Activated B cell treated with CpG ODN at 0.5 μM for 24 hours (primary cell): ENCODE measurements at places on chromosomes 4 and X.

DNA sequence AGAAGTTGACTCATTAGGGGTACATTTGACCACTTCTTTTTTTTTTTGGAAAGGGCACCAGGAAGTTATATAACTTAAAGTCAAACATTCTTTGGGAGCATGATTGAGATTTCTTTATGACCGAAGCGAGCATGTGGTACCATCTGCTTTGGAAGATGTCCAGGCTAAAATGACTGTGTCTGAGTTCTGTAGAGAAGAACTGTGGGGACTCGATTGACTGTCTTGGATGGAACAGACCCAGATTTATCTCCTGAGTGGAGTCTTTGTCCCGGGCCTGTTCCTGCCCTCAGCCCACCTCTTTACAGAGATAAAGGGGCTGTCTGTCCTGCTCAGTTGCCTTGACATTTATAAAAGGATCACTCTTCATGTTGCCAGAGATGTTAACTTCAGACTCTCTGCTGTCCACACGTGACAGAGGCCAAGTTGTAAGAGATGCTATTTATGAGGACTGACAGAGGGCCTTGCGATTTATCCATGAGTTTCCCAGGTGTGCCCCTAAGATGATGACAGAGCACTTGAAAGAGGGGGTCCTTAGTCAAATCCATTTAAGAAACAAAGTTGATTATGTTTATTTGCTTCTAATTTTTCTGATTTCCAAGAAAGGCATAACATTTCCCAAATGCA, 16.8 kb downstream of the SMIM20 start:
- no peaks in the 10 kb centered on the region for H3K4me1 ChIP-seq
- H3K4me3 ChIP-seq: no peak overlapping the region
- H3K27me3 ChIP-seq: no peaks in the 10 kb centered on the region
- H3K27ac ChIP-seq: no peak overlapping the region

- H3K36me3 ChIP-seq: no peaks in the 10 kb centered on the region
- DNase-seq: no peak
- H3K4me3 ChIP-seq: no peak overlapping the region
- H3K27ac ChIP-seq: no peak overlapping the region
- H3K27me3 ChIP-seq: peaks cover under 1% of the 10 kb centered on the region
Measured at GRCh38 chr4:128459547-128459946, 171.9 kb upstream of the PGRMC2 start.

DNA sequence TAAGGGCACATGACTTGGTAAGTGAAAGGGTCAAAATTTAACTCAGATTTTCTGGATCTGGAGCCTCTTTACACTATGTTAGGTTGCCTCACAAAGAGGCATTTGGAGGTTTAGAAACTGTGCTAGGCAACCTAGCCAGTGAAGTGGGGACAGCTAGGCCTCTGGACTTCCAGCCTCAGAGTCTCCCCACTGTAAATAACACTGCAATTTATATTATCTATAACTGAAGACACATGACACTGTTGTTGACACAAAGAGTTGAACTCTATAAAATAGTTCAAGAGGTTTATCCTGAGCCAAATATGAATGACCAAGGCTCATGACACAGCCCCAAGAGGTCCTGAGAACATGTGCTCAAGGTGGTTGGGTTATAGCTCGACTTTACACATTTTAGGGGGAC, 74.9 kb upstream of the IQCM start:
- no peaks in the 10 kb centered on the region for H3K36me3 ChIP-seq
- no peak for DNase-seq
- H3K4me3 ChIP-seq: no peak overlapping the region
- H3K27me3 ChIP-seq: no peaks in the 10 kb centered on the region

GRCh38 chrX:129360175-129360574, 163.1 kb downstream of the SMARCA1 start:
- no peaks in the 10 kb centered on the region for H3K36me3 ChIP-seq
- no peaks in the 10 kb centered on the region for H3K4me1 ChIP-seq
- no peak overlapping the region for H3K4me3 ChIP-seq

GRCh38 chrX:19549838-19550237, 34.5 kb upstream of the MAP3K15 start:
- no peak overlapping the region for H3K4me3 ChIP-seq
- no peaks in the 10 kb centered on the region for H3K4me1 ChIP-seq
- H3K27ac ChIP-seq: no peak overlapping the region
- no peak for DNase-seq
- no peaks in the 10 kb centered on the region for H3K27me3 ChIP-seq

DNA sequence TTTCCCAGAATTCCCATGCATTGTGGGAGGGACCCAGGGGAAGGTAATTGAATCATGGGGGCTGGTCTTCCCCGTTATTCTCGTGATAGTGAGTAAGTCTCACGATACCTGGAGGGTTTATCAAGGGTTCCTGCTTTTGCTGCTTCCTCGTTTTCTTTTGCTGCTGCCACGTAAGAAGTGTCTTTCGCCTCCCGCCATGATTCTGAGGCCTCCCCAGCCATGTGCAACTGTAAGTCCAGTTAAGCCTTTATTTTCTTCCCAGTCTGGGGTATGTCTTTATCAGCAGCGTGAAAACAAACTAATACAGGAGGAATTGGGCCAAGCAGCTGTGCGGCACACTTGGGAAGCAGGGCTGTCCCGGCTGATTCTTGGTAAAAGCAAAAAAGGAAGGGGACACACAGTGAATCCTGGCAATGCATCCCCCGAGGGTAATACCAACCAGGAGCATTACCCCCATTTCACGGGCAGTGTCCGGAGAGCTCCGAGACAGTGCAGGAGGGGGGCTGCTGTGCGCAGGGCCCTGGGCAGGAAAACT, 185.7 kb downstream of the AFAP1 start:
- no peaks in the 10 kb centered on the region for H3K36me3 ChIP-seq
- H3K4me1 ChIP-seq: no peaks in the 10 kb centered on the region
- DNase-seq: no peak
- H3K4me3 ChIP-seq: no peak overlapping the region
- peaks cover 4% of the 10 kb centered on the region for H3K27me3 ChIP-seq
- no peak overlapping the region for H3K27ac ChIP-seq

DNA sequence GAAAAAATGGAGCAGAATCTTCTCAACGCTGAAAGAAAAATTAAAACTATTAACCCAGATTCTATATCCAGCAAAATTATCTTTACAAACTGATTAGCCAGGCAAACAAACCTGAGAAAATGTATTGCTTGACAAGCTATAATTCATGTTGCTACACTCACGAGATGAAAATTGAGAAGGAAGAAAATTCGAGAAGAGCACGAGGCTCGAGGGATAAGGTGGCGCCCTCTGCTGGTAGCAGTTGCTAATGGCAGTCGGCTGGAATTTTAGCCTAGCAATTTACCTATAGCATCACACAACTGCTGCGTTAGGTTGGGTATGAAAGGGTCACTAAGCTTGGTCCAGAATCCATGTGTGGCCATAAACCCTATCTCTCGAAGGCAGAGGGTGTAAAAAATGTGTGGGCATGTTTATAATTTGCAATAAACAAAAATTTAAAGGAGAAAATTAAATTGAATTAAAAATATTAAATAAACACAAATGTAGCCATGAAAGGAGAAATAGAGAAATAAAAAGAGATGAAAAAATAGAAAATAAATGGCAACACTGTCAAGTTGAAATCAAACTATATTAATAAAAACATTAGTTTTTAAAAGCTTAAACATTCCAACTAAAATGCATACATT, 126.6 kb downstream of the PPP4R3C start:
- no peak overlapping the region for H3K4me3 ChIP-seq
- H3K27me3 ChIP-seq: no peaks in the 10 kb centered on the region
- no peak for DNase-seq
- H3K27ac ChIP-seq: no peak overlapping the region
- H3K36me3 ChIP-seq: no peaks in the 10 kb centered on the region

DNA sequence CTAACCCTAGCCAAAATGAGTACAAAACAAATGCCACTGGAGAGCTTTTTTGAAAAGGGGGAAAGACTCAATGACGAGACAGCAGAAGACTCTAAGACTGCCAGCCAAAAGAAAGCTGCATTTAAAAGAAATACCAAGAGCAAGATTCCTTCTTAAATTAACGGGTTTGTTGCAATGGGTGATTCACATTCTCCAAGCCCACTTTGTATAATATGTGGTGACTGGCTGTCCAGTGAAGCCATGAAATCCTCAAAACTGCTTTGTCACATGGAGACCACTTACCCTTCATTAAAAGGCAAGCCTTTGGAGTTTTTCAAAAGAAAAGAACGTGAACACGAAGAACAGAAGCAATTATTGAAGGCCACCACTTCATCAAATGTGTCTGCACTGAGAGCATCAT, 68.2 kb downstream of the MRPL1 start:
- no peak overlapping the region for H3K4me3 ChIP-seq
- no peak for DNase-seq
- H3K27me3 ChIP-seq: no peaks in the 10 kb centered on the region
- H3K4me1 ChIP-seq: no peaks in the 10 kb centered on the region
- peaks cover 49% of the 10 kb centered on the region for H3K36me3 ChIP-seq
- H3K27ac ChIP-seq: no peak overlapping the region

GRCh38 chrX:14729058-14729457, 143.8 kb downstream of the FANCB start:
- no peak for DNase-seq
- no peaks in the 10 kb centered on the region for H3K27me3 ChIP-seq
- no peaks in the 10 kb centered on the region for H3K36me3 ChIP-seq
- H3K4me3 ChIP-seq: no peak overlapping the region

GRCh38 chr4:99131378-99131777, 12.7 kb downstream of the ADH4 start:
- no peak overlapping the region for H3K27ac ChIP-seq
- no peak for DNase-seq
- H3K4me3 ChIP-seq: no peak overlapping the region
- no peaks in the 10 kb centered on the region for H3K4me1 ChIP-seq

DNA sequence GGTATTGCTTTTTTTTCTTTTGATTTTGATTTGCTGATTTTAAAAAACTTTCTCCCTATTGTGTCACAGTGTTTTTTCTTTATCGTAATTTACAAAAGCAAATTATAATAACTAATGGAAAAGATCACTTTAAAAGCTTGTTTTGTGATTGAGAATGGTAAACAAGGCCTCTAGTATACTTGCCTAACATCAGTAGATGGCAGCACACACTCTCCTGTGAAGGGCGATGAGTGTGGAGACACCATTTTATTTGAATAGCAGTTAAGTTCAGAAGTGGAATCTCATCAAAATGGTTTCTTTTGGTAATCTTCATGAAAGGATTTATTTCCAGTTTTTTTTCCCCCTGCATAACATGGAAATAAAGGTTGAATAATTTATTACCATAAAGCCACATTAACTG, 72.3 kb downstream of the PAK3 start:
- no peaks in the 10 kb centered on the region for H3K36me3 ChIP-seq
- H3K4me1 ChIP-seq: no peaks in the 10 kb centered on the region
- no peak overlapping the region for H3K4me3 ChIP-seq
- no peak for DNase-seq
- H3K27ac ChIP-seq: no peak overlapping the region

DNA sequence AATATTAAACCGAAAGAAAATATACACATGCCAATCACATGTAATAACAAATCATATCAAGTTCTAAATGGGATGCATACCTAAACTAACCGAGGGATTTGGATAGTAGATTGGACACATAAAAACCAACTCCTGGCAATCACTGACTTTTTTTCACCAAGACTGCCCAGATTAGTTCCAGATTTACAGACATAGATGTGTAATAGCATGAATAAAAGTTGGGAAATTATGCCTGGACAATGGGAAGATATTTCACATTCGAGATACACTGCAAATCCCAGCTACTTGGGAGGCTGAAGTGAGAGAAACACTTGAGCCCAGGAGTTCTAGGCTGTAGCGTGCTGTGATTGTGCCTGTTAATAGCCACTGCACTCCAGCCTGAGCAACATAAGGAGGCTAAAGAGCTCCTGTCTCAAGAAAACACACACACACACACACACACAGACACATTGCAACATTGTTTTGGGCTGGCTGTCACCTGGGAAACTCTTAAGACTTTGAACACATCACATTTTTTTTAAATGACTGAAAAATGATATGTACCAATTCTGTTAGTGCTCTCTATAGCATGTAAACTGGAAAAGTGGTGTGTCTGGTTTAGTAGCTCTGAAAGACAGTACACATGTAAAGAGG, 5.7 kb downstream of the RAB40A start:
- no peak for DNase-seq
- no peaks in the 10 kb centered on the region for H3K36me3 ChIP-seq
- H3K27ac ChIP-seq: no peak overlapping the region
- no peaks in the 10 kb centered on the region for H3K4me1 ChIP-seq
- H3K27me3 ChIP-seq: no peaks in the 10 kb centered on the region
- H3K4me3 ChIP-seq: no peak overlapping the region

DNA sequence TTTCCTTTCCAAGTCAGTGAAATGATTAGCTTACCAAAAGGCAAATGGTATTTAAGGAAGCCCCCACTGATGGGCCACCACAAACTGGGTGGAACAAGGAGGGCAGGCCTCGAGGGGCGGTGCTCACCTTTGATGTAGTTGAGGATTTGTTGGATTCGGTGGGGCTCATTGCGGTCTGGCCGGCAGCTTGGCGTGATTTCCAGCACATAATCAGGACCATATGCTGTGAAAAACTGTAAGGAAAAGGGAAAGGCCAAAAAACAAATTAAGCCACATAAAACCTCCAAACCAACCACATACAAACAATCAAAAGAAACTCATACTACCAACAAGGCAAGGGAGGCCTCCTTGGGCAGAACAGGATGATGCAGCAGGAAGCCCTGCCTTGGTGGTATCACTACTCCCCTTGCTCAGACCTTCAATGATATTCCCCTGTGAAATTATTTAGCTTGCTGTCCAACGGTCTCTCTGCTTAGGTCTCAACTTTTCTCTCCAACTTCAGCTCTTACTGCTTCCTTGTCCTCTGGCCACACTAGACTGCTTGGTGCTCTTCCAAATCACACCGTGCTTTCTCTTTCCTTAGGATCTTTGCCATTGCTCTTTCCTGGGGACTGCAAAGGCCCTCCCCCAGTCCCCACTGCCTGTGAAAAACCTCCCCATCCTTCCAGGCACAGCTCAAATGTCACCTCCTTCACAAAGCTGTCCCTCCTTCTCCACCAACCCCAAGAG, 46.1 kb upstream of the CITED1 start:
- no peaks in the 10 kb centered on the region for H3K27me3 ChIP-seq
- DNase-seq: no peak
- no peak overlapping the region for H3K27ac ChIP-seq
- no peaks in the 10 kb centered on the region for H3K4me1 ChIP-seq
- no peak overlapping the region for H3K4me3 ChIP-seq
- peaks cover 38% of the 10 kb centered on the region for H3K36me3 ChIP-seq

DNA sequence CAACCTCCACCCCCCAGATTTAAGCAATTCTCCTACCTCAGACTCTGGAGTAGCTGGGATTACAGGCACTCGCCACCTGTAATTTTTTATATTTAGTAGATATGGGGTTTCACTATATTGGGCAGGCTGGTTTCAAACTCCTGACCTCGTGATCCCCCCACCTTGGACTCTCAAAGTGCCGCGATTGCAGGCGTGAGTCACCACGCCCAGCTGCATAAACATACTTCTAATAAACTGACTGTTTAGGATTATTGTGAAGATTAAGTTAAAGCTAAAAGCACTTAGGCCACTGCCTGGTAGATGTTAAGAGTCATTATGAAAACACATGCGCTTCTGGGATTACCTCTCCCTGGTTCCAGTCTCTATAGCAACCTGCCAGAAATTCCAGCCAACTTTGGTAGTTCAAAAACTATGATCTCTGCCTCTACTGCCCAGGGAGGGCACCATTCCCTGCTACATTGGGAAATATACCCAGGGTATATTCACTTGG, 30.2 kb upstream of the GRIA3 start:
- no peak overlapping the region for H3K4me3 ChIP-seq
- no peaks in the 10 kb centered on the region for H3K4me1 ChIP-seq
- no peaks in the 10 kb centered on the region for H3K36me3 ChIP-seq

- peaks cover 17% of the 10 kb centered on the region for H3K4me1 ChIP-seq
- no peaks in the 10 kb centered on the region for H3K27me3 ChIP-seq
- H3K4me3 ChIP-seq: no peak overlapping the region
- DNase-seq: no peak
- H3K36me3 ChIP-seq: peaks cover 34% of the 10 kb centered on the region
Measured at GRCh38 chrX:153948002-153948466, 3.6 kb upstream of the RENBP start.
